ENCODE measurements at places on chromosomes 16 and 17.

- DNase-seq: peak; percentile 85
Measured at GRCh38 chr16:84062734-84063640, 20.4 kb upstream of the SLC38A8 start.

GRCh38 chr16:12236589-12236988, 260.1 kb downstream of the SNX29 start:
- no peak for DNase-seq

DNA sequence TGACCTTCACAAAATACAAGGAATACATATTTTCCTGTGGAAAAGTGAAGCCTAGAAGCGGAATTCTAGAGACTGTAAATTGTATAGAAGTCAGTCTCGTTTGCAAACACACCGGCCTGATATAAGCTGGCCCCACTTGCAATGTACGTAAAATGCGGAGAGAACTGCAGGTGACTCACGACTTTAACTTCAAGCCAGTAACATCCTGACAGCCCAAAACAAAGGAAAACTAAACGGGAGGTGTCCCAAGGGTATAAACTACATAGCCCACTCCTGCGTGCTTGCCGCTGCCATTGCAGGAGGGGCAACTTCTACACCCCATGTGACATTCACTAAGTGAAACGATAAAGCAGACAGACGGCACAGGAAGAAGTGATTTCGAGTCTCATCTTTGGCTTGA, 101.6 kb downstream of the CYTH1 start:
- no peak for DNase-seq

DNA sequence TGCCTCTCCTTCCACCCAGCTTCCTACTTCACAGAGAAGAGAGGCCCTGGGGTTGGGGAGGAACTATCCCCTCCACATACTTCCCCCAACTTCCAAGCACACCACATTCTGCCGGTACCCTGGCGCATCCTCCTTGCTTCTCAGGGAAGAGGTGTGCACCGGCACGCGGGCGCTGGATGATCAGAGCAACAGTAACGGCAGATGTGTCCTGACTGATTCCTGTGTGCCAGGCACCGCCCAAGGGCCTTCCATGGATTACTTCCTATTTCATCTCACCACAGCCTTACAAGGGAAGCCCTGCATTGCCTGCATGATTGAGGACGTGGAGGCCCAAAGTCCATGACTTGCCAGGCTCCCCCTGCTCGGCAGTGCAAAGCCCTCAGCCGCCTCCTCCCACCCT, 21.1 kb upstream of the MLKL start:
- no peak for DNase-seq

GRCh38 chr16:55367866-55368603, 44.0 kb downstream of the IRX6 start:
- DNase-seq: no peak

DNA sequence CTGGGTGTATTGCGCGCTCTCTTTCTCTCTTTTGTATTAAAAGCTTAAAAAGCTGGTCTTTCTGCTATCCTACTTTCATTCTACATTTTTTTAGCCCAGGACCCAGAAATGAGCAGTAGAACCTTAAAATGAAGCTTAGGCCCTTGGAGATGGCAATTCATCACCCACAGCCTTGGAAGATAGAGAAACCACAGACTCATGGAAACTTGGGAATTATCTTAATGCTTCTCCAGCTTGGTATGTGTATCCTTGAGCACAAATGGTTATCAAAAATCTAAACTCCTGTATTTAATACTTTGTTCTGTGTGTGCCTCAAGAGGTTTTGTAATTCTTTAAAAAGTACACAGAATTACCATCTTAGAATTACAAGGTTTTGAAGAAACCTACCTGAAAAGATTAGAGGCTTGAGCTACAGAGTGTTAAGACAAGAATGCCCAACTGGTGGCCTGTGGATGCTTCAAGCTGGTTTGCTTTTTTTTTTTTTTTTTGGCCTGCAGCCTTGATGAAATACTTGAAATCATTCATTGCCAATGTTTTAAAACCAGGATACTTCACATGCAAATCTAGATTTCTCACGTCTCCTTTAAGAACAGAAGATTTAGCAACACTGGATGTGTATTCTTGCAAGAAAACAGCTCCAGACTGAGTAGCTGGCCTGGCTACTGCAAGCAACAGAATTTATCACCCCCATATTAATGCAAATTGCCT, 105.0 kb downstream of the XYLT1 start:
- DNase-seq: no peak

GRCh38 chr17:2351269-2351668, 14.0 kb downstream of the SGSM2 start:
- DNase-seq: no peak

DNA sequence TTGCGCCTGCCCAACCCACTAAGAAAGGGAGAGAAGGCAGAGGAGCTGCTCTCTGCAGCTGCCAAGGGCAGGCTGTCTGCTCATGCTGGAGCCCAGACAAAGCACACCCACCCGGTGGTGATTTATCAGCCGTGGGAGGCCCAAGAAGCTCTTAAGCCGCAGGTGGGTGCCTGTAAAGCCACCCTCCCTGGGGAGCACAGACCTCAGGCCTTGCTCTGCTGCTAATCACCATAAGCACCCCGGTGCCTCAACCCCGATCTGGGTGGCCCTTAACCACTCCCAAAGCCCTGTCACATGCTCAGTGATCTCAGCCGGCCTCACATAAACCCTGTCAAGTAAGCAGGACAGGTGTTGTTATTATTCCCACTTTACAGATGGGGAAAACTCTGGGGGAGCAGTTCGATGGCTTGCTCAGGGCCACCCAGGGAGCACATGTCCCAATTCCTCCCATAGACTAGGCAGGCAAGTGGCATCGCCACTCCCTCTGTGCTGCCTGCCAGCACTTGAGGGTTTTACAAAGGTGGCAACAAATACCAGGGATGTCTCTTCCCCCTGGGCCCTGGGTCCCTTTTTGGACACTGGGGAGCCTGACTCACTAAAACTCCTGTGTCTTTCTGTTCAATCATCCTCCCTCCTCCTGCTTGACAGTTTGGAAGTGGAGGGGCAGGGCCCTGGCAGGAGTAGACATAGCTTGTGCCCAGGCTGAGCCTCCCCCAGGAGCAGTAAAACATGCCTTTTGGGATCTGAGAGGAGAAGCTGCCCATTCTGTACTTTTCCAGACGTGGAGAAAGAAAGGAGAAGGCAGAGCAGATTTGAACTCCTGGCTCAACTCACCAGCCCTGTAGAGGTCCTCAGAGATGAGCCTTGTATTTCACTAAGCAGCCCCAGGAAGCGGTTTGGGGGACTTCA, 299.3 kb downstream of the SOX9 start:
- DNase-seq: no peak

DNA sequence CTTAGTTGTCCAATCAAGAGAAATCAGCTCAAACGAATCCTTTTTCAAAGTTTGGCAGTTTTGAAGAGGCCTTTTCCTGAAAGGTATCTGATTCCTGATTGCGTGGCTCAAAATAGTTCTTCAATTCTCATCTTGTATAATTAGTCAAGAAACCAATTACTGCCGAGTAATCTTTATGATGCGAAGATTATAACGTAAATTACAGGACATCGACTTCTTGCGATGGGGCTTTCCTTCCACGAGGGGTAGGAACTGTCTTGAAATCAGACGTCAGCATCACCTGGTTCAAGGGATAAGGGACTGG, 644 bp upstream of the ARL2BP start:
- DNase-seq: no peak

DNA sequence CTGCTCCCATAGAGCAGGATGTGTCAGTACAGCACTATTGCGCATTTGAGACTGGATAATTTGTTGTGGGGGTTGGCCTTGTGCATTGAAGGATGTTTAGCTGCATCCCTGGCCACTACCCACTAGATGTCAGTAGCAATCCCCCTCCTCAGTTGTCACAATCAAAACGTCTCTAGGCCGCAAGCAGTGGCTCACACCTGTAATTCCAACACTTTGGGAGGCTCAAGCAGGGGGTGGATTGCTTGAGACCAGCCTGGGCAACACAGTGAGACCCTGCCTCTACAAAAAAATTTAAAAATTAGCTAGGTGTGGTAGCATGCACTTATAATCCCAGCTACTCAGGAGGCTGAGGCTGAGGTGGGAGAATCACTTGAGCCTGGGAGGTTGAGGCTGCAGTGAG, 48.4 kb downstream of the CENPV start:
- no peak for DNase-seq

GRCh38 chr16:10987361-10988163, 43.2 kb downstream of the CLEC16A start:
- no peak for DNase-seq

DNA sequence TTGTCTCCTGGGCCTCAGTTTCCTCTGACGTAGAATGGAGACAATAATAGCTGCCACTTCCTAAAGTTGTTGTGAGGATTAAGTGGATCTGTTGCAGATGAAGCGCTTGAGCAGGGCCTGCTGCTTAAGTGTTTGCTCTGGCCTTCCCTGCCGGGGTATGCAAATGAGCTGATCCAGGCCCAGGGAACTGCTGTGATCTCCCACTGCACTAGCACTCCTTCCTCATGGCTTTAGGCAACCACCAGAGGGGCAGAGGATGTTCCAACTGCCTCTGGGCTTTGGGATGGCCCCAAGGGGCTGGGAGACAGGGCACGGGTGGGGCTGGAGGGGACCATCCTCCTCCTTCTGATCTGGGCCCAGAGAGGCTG, 6.2 kb downstream of the SBK1 start:
- no peak for DNase-seq

GRCh38 chr17:70100983-70101382, 26.0 kb downstream of the KCNJ16 start:
- no peak for DNase-seq

- no peak for DNase-seq
Measured at GRCh38 chr17:27810902-27811557, 10.7 kb upstream of the NOS2 start.

GRCh38 chr16:4574919-4575705, 19.0 kb downstream of the C16orf96 start:
- no peak for DNase-seq

GRCh38 chr17:67139289-67139688, 94.9 kb downstream of the CACNG1 start:
- no peak for DNase-seq

GRCh38 chr17:79496422-79497005, 114.3 kb downstream of the RBFOX3 start:
- no peak for DNase-seq

- DNase-seq: no peak
Measured at GRCh38 chr17:13813347-13814240, 211.9 kb upstream of the HS3ST3A1 start.

- DNase-seq: no peak
Measured at GRCh38 chr17:64066716-64067115, 46.3 kb upstream of the ICAM2 start.

GRCh38 chr16:55042556-55043432, 112.1 kb downstream of the IRX5 start:
- DNase-seq: no peak

GRCh38 chr16:86091976-86092375, 193.0 kb downstream of the IRF8 start:
- no peak for DNase-seq

GRCh38 chr16:29990034-29990433, 5.4 kb downstream of the HIRIP3 start:
- DNase-seq: no peak

- no peak for DNase-seq
Measured at GRCh38 chr17:34562387-34562786, 17.0 kb upstream of the TMEM132E start.

- DNase-seq: no peak
Measured at GRCh38 chr16:65959983-65960382, 406.5 kb upstream of the CDH5 start.

DNA sequence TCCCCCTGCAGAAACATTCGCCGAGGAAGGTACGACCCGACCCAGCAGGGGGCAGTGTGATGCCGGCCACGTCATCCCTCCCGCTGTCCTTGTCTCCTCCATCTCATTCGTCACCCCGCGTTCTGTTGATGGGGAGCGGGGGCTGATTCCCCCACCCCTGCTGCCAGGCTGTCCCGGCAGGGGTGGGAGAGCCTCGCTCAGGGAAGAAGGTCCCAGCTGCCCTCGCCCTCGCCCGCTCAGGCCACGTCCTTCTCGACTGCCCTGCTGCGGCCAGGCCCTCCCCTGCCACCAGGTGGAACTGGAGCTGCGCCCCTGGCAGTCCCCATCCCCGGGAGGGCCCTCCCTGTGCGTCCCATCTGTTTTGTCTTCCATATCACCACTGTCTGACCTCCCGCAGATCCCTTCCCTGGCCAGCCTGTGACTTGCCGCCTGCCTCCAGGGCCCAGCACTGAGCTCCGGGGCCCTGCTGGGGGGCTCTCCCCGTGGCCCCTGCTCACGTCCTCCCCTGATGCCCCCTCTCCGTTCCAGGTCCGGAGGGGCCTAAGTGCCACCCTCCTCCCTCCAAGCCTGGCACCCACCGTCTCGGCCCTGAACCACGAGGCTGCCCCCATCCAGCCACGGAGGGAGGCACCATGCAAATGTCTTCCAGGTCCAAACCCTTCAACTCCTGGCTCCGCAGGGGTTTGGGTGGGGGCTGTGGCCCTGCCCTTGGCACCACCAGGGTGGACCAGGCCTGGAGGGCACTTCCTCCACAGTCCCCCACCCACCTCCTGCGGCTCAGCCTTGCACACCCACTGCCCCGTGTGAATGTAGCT, 20.6 kb downstream of the ADAM11 start:
- peak; percentile 92 for DNase-seq

DNA sequence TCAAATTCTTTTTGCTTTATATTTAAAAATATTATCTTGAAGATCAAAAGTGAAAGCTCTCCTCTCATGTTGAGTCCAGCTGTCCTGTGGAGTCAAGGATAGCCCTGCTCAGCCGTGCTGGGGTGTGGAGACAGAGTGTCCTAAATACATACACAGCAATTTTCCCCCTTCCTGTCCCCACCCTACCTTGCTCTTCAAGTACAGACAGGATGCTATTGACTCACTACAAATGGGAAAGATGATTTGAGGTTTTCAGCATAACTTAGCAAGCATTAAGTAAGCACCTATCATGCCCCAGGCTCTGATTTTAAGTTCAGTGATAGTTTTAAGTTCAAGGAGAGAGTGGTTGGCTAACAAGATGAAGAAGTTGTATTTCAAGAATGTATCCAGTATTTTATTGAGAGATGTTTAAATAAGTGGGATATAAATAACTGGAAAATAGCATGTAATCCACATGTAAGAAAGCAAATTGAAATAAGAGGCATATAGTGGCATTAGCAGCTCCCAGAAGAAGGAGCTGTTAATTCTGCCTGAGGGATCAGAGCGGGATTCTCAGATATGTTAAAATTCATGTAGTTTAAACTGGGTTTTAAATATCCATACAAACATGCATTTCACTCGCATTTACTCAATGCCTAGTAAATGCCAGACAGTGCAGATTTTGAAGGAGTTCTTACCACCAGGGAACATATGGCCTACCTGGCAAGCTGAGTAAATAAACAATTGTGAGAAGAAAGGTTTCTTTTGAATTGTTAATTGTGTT, 183.5 kb upstream of the ANKFN1 start:
- no peak for DNase-seq

- no peak for DNase-seq
Measured at GRCh38 chr17:32488177-32488542, 1.4 kb downstream of the CDK5R1 start.

DNA sequence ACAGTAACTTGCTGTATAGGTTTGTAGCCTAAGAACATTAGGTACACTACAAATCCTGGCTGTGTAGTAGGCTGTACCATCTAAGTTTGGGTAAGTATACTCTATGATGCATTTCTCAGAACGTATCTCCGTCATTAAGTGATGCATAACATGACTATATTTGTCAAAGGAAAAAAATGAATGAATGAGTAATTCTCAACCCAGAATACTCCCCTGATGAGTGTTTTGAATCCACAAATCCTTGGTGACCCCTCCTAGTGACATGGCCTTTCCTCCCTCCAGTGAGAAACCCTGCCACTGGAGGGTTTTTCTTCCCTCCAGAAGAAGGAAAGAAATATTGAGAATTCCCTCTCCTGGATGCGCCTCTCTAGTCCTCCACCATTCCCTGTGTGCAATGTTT, 24.0 kb upstream of the SALL1 start:
- no peak for DNase-seq

- peak; percentile 51 for DNase-seq
Measured at GRCh38 chr16:24036614-24037013, 200.8 kb downstream of the PRKCB start.
